ENCODE measurements at places on chromosomes 3 and 15.

GRCh38 chr3:180409170-180409569 is 192.8 kb upstream of the TTC14 start:
- DNase-seq, result no peak

- no peak for DNase-seq
Measured at GRCh38 chr3:136949146-136949545, 8.6 kb upstream of the IL20RB start.

- DNase-seq, result no peak
Measured at GRCh38 chr3:70108072-70108471, 108.5 kb downstream of the SAMMSON start.

DNA sequence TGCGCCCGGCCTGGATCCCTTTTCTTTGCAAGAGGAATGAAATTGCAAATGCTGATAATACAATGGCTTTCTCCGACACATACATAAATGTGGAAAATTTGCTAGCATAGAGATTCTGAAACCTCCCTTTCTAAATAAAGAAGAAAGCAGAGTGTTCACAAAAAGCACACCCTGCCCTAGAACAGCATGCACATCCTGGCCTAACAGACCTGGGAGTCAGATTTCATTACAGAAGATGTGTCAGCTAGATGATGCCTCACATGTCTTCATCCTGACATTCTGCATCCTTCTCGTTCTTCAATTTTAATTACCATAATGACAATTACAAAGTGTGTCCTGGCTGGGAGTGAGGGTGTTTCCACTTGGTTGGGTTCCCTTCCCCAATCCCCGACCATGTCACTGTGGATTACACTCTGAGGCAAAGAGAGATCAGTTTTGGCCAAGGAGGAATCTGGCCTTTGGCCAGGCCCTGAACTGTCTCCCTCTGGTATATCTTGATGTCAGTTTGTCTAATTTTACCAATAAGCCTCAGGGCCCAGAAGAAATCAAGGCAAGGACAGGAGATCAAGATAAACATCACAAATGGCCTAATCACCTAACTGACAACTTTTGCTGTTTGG is 104.9 kb upstream of the SPATA12 start:
- no peak for DNase-seq

All from stimulated activated CD8-positive, alpha-beta memory T cell treated with anti-CD3 and anti-CD28 coated beads, Interleukin-12 subunit alpha, Interleukin-12 subunit beta, amount 100 ng/mL, for 4 hours (primary cell).